Activated CD4-positive, alpha-beta T cell treated with anti-CD3 and anti-CD28 coated beads, Interleukin-2, amount 50 U/mL, for 1 hour (primary cell): ENCODE measurements at places on chromosomes 3 and 15.

DNA sequence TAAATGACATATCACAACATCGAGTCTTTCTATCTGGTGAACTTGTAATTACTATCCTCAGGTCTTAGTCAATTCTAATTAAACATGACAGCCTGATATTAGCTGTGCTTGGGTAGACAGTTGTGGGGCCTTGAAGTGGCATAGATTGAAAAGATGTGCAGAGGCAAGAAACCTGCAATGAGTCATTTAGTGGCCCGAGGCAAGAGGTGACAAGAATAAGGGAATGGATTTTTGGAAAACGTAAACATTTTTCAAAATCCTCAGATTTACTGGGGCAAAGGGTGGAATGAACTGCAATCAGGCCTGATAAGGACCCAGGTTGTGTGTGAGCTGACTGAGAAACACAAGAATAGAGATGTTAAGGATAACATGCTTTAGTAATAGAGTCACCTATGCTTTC, 29.5 kb upstream of the ULK4 start:
- DNase-seq, result no peak

- no peak for DNase-seq
These were observed 78.3 kb upstream of the LMCD1 start for GRCh38 chr3:8423307-8423706.

GRCh38 chr15:39040861-39041260, 476.2 kb upstream of the RASGRP1 start:
- DNase-seq, result no peak

- no peak for DNase-seq
These were observed 7.9 kb upstream of the CPNE4 start for GRCh38 chr3:132042681-132043080.

DNA sequence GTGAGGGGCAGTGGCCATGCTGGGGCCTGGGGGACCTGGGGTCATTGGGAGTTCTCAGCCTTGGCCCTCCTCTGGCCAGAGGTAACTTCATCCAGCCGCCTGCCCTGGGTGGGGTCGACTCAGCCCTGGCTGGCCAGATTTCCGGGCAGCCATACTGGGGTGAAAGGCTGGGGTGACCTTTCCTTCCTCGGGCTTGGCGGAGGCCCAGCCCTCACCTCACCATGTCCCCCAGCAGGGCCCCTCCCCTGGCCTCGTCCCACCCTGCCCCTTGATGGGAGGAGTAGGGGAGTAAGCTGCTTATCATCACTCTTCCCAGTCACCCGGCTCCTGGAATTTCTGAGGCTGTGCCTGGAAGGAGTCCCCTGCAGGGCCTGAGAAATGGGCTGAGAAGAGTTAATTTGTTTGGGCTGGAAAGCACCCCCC, 5.4 kb downstream of the SEMA3F start:
- no peak for DNase-seq

DNA sequence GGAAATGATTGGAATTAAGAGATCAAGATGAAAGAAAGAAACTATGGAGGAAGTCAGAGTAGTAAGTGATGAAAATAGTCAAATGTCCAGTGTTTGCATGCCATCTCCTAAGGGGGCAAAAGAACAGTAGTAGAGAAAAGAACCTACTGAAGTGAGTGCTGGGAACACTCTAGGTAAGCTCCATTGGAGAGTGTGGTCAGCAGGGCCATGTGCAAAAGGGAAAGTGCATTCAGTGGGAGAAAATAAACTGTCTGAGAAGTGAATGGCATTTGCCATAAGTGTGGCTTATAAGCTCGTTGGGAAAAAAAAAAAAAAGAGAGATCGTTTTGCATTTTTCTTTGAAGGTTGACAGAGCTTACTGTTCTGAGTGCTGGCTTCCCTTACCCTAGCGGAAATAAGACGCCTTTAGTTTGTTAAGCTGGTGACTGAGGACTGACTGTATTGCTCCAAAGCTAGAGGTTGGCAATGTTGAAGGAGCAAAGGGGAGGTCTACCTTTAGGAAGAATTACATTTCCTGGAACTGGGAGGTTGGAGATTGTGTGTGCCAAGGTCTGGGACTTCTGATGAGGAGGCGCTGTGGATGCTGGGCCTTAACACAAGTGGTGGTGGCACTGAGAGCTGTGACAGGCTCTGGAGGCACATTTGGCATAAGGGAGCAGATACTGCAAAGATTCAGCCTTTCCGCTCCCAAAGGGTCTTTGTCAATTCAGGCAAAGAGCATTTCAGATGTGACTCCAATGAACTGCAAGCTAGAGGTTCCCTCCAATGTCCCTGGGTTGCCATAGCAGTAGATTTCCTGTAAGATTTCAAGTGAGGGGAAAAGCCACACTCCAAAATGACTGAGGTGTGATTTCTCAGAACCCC, 287.8 kb upstream of the SATB1 start:
- DNase-seq, result no peak

DNA sequence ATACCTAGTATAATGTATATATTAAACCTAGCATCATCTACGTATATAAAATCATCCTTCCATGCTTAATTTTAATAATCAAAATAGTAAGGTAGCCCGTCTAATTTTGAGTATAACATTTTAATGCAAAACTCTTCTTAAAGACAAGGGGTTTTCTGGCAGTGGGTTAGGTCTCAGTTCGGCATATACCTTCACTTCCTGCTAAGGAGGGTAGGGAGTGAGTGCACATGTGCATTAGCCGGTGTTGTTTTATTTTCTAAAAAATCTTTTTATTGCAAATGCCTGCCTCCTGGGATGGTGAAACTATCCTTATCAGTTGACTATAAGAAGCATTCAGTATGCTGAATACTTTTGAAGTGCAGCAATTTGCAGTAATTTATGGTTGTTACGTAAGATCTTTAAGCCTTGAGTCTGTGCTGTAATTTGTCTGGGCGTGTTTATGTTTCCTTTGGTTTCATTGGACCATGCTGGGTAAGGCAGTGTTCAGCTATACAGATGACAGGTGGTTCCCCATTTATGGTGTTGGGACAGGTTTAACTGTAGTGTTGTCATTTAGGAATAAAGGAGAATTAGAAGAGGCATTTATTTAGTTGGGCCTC, 11.7 kb downstream of the ARHGEF26 start:
- DNase-seq, result no peak

DNA sequence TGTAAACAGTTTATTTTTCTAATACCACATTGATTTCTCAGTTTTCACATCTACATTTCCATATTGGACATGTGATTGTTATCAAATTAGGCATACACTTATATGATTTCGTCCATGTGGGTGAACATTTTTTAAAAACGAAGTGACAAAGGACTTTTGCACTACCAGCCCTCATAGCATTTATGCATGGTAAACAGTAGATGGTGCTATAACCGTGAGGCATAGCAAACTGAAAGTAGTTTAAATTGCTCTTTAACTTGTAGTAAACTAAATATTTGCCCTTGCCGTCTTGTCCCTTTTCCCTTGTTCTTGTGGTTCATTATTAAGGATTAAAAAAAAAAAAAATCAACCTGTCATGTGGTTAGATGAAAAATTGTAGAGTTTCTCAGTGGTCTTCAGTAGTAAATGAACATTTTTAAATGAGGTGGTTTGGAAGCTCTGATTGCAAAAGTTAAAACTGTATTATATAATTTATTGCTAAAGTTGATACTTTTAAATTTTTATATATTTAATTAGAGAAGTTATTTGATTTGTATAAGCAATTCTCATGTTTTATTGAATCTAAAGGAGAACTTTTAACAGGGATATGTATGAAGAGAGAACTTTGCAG, 24.0 kb downstream of the STX19 start:
- DNase-seq, result no peak

GRCh38 chr3:118772547-118773011, 262.1 kb downstream of the IGSF11 start:
- DNase-seq, result no peak

DNA sequence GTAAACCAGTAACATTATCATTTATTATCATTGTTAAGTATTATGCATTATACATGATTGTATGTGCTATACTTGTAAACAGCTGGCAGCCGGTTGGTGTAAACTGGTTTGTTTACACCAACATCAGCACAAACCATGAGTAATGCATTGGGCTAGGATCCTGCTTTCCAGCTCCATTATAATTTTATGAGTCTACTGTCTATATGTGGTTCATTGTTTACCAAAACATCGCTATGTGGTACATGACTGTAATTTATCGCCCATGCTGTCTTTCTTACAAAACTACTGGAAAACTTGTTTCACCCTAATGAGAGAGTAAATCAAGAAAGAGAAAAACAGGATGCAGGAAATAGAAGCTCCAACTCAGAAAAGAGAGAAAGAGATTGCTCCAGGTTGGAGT, 224.8 kb upstream of the CBLB start:
- no peak for DNase-seq

- peak; percentile 51 for DNase-seq
These were observed 2.6 kb upstream of the CEMIP start for GRCh38 chr15:80776420-80777045.

DNA sequence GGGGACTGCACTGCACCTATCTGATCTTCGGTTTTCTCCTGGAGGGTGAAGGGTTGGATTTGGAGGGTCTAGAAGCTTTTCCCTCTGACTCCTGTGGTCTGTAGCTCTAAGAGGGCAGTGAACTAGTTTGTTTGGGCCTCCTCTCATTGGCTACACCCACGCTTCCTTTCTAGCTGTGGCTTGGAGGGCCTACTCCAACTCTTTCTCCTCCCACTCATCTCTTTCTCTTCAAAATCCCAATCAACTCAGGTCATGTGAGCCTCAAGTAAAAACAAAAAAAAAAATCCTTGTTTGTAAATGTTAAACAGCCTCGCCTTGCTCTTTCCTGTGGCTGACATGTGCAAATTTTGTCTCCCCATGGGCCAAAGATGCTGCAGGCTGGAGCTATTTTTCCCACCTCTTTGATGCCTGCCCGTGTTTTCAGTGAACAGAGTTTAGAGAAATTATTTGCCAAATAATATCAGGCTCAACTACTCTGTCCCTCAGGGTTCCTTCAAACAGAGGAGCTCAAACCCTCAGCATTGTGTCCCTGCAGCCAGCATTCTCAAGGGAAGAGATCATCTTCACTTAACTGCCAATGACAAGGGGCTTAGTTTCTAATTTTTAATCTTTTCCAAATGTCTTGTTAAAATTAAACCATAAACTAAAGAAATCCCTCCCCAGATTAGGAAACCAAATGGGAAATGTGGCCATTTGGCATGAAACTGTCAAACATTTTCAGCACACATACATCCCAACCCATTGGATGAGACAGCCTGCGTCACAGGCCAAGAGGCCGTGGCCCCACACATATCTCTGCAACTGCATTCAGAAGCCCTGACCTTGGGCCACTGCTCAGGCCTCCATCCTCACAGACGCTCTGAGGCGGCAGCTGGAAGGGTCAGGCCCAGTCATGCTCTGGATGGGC, 114.8 kb upstream of the THBS1 start:
- no peak for DNase-seq

DNA sequence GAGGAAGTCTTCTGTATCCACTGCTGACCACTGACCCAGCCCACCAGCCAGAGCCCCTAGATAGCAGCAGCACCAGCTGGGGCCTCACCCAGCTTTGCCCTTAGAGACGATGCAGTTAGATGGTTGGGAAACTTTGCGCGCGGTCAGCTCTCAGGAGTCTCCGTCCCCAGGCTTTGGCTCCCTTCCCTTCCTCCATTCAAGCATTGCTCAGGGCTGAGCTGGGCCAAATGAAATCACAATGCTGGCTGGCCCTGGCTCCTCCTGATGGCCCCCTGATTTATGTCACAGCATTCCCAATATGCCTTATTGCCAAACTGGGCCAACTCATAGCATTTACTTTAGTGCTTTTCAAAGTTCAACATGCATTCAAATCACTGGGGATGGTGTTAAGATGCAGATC, 34.6 kb upstream of the RHCG start:
- DNase-seq, result no peak

- DNase-seq, result no peak
These were observed 23.2 kb upstream of the LAMP3 start for GRCh38 chr3:183185696-183186095.

GRCh38 chr15:73424506-73424905, 18.5 kb upstream of the REC114 start:
- DNase-seq, result no peak

- no peak for DNase-seq
These were observed 160.1 kb downstream of the PDE8A start for GRCh38 chr15:85141726-85142125.

- DNase-seq, result no peak
These were observed 1.5 kb downstream of the ECE2 start for GRCh38 chr3:184277366-184277765.

- no peak for DNase-seq
These were observed 170.4 kb downstream of the SMAD6 start for GRCh38 chr15:66872405-66872804.

DNA sequence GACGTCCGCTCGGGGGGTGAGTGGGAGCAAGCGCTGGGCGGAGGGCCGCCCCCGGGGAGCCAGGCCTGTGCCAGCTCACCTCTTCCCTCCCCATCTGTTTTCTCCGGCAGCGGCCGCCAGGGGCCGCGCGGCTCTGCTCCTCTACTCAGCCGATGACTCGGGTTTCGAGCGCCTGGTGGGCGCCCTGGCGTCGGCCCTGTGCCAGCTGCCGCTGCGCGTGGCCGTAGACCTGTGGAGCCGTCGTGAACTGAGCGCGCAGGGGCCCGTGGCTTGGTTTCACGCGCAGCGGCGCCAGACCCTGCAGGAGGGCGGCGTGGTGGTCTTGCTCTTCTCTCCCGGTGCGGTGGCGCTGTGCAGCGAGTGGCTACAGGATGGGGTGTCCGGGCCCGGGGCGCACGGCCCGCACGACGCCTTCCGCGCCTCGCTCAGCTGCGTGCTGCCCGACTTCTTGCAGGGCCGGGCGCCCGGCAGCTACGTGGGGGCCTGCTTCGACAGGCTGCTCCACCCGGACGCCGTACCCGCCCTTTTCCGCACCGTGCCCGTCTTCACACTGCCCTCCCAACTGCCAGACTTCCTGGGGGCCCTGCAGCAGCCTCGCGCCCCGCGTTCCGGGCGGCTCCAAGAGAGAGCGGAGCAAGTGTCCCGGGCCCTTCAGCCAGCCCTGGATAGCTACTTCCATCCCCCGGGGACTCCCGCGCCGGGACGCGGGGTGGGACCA, 632 bp upstream of the CRELD1 start:
- DNase-seq, result peak; percentile 86
